NCI-H1048 (cell line): ENCODE measurements at places on chromosomes 4 and X.

DNA sequence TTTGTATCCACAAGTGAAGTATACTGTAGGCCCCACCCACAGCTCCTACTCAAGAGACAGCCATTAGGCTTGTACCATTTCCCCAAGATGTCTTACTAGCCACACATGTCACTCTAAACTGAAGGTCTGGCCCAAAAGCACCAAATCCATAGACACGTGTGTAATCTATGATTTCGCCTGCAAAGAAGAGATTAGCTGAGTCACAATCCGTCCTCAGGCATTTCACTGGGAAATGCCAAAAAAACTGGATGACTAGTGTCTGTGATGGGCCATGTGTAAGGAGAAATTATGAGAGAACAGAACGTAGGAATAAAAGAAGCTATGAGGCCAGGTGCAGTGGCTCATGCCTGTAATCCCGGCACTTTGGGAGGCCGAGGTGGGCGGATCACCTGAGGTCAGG, 21.9 kb upstream of the RP2 start:
- DNase-seq = no peak

DNA sequence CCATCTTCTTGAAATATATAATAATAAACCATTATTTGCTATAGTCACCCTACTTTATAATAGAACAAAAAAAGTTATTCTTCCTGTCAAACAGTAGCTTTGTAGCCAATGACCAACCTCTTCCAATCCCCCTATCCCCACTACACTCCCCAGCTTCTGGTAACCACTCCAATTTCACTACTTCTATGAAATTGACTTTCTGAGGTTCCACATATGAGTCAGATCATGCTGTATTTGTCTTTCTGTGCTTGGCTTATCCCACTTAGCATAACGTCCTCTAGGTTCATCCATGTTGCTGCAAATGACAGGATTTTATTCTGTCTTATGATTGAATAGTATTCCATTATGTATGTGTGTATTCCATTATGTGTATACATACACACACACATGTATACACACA, 809.7 kb upstream of the NDST4 start:
- DNase-seq = no peak

GRCh38 chrX:129743821-129744220, 5.0 kb downstream of the XPNPEP2 start:
- no peak for DNase-seq

GRCh38 chr4:113141901-113142346, 92.5 kb downstream of the ANK2 start:
- peak; percentile 75 for DNase-seq

DNA sequence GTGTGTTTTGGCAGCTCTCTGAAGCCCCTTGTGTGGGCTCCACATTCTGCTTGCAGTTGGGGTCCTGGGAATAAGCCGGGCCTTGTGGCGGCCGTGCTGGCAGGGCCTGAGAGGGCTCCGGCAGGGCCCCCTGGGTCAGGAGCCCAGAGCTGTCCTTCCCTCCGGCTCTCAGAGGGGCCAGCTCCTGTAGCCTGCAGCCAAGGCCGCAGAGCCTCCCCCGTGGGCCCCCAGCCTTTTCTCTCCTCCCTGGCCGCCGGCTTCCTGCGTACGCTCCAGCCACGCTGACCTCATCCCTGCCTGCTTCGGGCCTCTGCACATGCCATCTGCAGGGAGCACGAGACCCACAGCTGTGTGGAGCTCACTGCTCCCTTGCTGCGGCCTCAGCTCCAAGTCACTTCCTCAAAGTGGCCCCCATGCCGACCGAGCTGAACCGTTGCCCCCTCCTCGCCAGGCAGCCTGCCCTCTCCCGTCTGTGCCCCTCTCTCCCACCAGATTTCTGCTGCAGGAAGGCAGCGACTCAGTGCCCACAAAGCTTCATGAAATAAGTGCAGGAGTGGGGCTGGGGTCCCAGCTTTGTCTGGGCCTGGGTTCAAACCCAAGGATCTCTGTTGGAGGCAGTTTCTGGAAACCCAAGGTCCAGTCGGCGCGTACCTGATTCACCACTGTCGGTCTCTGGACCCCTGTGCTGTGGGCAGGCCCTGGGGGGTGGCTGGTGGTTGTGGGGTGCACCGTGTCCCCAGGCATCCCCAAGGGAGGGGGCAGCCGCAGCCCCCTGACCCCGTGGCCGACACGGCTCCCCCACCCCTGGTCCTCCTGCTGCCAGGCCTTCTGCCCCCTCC, 57.1 kb upstream of the NKX1-1 start:
- no peak for DNase-seq

GRCh38 chrX:121301356-121301755, 253.9 kb downstream of the GLUD2 start:
- DNase-seq = no peak

GRCh38 chr4:88341227-88342192, 37.1 kb upstream of the HERC6 start:
- DNase-seq = no peak

DNA sequence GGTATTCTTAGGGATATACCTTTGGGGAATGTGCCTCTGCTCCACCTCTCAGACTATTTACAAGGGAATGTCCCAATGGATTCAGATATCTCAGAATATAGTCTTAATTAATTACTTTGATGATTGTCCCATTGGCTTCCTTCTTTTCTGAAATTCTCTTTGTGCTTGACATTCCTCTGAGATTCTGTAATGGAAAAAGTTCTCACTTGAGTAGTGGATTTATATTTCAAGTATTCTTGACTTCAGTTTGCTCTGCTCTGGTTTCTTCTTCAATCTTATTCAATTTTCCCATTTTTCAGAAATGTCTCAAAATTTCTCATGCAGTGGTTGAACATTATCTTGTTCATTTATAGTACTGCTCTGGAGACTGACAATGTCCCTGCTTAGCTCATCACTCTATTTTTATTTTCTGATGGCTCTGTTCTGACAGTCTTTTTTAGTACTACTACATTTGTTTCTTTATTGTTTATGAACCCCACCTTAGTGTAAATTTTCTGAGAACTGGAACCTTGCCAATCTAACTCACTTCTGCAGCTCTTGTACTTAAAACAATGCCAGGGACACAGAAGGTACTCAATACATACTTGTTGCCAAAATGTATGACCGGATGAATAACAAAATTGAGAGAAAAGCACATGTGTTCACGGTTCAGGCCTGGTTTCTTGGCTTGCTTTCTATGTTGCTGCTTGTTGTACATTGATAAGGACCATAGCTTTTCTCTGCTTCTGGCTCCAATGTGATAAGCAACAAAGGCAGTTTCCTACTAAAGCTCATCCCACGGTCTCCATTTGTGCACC, 471.7 kb downstream of the GASK1B start:
- DNase-seq = no peak

- no peak for DNase-seq
These were observed 138.2 kb downstream of the EMCN start for GRCh38 chr4:100379583-100380105.

DNA sequence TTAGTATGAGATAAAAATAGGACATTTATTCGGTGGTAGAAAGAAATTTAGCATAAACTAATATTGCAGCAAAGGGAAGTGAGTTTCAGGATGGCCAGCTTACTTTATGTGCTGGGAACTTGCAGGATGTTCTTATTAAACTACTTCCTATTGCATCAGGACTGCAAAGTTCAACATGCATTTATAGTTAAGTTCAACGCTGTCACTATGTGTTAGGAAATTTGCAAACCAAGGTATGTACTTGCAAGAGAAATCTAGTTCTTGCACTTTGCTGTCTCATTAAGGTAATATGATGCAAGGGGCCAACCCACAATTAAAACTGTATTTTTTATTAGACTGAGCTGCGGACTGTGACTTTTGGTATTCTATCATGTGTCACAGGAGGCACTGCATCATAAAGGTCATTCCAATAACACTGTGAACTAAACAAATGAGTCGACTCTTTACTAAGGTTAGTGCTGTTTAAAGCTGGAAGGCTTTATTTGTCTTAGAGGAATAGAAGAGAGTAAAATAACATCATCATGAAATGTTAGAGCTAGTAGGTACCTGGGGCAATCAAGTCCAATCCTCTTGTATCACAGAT, 1525.7 kb upstream of the TENM3 start:
- DNase-seq = no peak
